AG20443 (cell line): ENCODE measurements at places on chromosomes 3 and 15.
A peak's percentile ranks its signal among the peaks of the same experiment; 100 is the strongest.

DNA sequence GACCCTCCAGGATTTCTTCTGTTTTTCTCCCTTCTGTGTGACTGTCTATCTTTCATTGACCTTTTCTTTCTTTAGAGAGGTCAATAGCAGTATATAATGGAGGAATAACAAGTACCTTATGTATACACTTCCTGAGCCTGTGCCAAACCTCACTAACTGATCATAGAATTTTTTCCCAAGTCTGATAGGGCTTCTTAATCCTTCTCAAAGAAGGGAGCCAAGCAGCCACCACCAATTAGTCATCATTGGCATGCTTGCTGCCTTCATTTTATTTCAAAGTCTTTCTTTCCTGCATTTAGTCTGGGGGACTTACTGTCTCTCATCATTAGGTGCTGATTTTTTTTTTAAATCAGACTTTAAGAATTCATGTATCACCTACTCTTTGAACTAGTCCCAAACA lies 327.0 kb downstream of the FEZF2 start:
- peak; percentile 17 for DNase-seq

- DNase-seq = peak; percentile 18
Observed at GRCh38 chr3:177300039-177300833, 103.0 kb upstream of the TBL1XR1 start.

DNA sequence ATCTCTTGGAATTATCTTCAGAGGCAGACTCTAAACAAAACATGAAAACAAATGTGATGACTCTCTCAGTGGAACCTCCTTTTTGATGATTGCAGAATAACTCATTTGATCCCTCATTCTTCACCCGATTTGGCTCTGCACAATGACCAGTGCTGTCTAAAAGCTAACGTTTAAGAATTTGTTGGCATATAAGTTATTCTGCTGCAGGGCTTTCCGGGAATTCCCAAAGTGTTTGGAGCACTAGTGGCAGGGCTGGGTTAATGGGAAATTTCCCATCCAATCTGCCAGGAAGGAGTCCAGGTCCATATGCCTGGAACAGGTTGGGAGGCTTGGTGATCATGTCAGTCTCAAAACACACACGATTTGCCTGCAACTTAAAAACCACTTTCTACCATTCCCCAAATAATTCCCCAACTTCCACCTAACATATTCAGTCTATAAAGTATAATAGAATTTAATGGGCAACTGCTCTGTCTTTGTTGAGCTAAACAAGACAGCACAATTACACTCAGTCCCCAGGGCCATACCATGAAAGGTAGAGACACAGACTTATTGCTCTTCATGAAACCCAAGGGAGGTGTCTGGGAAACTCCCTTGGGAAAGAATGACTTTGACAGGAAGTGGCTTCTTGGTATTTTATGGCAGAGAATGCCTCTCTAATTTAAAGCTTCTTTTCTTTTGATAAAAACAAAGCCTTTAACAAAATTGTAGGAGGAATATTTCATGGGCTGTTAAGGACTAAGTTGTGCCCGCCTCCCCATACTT lies 38.0 kb downstream of the ARRDC4 start:
- no peak for DNase-seq

GRCh38 chr3:31422237-31422636 lies 110.5 kb upstream of the STT3B start:
- DNase-seq = no peak

DNA sequence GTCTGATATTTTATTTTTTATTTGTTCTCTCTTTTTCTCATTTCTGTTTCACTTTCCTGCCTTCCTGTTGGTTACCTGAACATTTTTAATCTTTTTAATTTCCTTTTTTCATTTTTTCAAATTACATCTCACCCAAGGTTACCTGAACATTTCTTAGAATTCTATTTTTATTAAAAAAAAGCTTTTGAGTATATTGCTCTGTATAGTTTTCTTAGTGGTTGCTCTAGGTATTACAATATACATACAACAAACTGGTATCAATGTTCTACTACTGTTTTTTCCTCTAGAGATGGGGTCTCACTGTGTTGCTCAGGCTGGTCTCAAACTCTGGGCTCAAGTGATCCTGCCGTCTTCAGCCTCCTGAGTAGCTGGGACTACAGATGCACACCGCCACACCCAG lies 79.4 kb downstream of the DHX30 start:
- DNase-seq = no peak

GRCh38 chr3:138082085-138082991 lies 33.1 kb downstream of the DZIP1L start:
- peak; percentile 85 for DNase-seq

DNA sequence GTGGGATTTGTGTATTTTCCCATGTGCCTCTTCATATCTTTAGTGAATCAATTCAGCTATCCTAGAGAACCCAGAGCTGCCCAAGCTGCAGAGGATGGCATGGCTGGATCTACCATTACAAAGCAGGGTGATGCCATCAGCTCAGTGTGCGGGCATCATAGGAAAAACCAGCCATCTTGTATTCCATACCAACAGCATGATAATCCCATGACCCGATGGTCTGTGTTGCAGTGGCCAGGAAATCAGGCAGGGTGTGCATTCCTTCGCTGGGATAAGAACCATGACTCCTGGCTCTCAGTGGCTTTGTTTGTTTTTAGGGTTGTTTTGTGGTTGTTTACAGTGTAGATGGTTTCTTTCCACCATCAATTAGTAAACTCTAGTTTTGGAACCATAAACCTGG lies 36.0 kb downstream of the ARHGAP31 start:
- DNase-seq = no peak

DNA sequence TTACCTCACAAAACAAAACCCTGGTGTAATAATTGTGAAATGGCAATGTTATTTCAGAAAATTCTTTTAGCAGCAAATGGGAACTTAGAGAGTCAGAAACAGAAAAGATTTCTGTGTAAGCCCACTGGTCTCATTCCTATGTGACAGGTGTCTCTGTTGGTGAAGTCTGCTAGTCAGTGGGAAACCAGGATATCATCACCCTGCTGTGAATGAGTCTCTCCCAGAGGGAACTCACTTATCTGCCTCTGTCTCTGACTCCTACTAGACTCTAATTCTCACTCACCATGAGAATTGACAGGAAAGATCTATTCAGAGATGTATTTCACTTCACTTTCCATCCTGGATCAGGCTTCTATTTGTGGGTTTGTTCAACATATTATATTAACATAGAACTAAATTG lies 266.0 kb downstream of the EPHA3 start:
- DNase-seq = no peak

DNA sequence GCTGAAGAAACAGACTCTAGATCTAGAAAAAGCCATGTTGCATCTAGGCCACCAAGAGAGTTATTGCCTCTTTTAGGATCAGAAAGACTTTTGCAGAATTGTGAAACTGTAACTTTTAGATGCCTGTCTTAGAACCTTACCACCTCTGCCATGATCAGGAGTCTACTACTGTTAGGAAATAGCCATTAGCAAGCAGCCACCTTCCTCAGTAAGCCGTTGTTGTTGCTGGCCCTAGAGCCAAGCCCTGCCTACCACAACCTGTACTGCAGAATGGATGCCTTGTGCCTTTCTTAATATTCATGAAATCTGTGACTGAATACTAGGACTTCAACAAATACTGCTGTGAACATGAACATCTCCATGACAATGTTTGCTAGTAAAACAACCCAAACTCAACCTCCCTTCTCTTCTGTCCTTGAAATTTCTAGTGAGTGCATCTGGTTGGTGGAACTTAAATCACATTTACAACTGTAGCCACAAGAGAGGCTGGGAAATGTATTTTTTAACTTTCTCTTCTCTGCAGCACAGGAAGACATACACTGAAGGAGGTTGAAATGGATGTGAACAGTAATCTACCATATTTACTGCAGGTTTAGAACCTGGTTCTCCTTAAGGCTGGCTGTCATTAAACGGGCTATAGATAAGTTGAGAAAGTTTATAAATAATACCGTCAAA lies 20.7 kb downstream of the RASA2 start:
- DNase-seq = no peak

GRCh38 chr15:69576035-69576526 lies 123.5 kb downstream of the RPLP1 start:
- peak; percentile 73 for DNase-seq

DNA sequence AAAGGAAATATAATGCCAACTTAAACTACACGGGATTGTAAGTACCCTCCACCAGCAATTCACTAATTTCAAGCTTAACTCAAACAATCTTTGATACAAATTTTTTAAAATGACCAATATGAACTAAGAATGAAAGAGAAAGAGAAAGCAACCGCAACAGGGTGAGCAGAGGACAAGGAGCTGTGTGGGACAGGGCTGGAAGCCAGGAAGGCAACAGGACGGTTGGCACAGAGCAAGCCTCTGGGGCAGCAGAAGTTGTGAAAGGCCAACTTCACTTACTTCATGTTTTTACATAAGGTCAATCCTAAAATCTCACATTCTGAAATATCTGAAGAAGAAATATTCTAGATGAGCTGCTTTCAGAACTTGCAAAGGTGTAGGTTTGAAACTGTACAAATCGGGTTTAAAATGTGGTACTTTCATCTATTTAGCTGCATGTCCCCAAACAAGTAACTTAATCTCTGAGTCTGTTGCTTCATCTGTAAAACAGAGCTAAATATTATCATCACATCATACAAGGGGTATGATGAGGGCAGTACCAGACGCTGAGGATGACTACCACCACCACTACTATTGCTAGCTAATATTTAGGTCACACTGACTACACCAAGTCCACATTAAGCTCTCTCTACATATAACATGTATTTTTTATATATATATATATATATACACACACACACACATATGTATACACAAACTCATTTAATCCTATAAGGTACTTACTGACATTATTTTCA lies 101.7 kb downstream of the IGSF11 start:
- DNase-seq = peak; percentile 24
